ENCODE measurements at places on chromosomes 16 and 17. TPM values are rescaled to one million over a fixed set of nuclear protein-coding genes. Genes with fewer than 3 reads are reported as not detected.
A peak's percentile ranks its signal among the peaks of the same experiment; 100 is the strongest.

The KRT12 gene
- not detected for total RNA-seq

DNA sequence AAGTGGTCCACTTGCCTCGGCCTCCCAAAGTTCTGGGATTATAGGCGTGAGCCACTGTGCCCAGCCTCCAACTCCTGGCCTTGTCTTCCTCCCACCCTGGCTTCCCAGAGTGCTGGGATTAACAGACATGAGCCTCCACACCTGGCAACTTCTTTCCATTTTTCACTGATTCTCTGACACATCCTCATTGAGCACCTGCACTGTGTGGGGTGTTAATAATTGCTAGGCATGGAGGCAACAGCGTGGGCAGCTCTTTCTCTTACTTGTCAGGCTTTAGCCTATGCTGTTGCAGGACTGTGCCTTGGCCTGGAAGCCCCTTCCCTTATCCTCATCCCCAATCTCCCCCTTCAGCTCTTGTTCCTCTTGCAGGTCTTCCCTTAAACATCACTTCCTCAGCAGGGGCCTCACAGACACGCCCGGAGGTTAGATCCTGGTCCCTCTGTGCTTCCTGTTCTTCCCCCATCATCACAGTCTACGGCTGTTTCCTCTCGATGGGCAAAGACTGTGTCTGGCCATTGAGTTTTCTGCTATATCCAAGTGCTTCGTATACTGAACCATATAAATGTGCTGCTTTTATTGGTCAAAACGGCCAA is 7.9 kb downstream of the QPRT start:
- no peak for DNase-seq

GRCh38 chr17:32626379-32626791 is 139.6 kb downstream of the CDK5R1 start:
- DNase-seq: no peak

GRCh38 chr17:31854672-31855071 is 4.4 kb downstream of the COPRS start:
- no peak for DNase-seq

The MMP15 gene
- 109 TPM for total RNA-seq

The C17orf50 gene
- not detected for total RNA-seq

DNA sequence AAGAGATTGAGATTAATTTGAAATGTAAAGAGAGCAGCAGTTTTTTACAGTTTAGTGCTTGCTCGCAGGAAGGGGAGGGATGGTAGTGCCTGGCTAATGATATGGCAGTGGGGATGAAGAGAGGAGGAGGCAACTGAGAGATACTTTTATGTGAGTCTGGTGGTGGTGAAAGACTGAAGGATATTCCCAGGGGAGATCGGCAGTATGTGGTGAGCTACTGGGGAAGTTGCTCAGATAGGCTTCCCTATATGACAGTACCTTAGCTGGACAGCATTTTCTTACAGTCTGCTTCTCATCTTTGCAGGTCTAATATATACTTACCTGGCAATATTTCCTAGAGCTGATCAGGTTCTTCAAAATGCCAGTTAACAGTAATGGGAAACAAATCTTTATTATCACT is 8.6 kb downstream of the CEP95 start:
- no peak for DNase-seq

The LITAFD gene
- not detected for total RNA-seq

GRCh38 chr17:32822996-32823395 is 53.9 kb downstream of the MYO1D start:
- no peak for DNase-seq

The DHRS7C gene
- total RNA-seq: not detected

- peak; percentile 56 for DNase-seq
These were observed 23.0 kb upstream of the SLC38A8 start for GRCh38 chr16:84065536-84066132.

DNA sequence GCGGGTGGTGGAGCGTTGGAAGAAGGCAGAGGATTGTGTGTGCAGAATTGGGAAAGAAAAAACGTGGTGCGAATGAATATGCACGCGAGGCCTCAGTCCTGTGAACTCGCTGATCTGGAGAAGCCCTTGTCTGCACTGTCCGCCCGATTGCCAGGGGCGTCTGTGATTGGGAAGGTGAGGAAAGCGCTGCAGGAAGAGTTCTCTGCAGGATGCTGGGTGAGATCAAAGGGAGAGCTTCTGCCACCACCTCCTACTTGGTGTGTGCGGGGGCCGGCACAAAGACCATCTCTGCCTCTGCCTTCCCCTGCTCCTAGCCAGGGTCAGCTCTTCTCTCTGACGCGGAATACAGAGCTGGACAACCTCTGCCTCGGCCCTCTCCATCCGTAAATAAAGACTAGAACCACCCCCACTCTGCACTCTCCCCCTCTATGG is 841 bp upstream of the RAB5C start:
- DNase-seq: no peak

DNA sequence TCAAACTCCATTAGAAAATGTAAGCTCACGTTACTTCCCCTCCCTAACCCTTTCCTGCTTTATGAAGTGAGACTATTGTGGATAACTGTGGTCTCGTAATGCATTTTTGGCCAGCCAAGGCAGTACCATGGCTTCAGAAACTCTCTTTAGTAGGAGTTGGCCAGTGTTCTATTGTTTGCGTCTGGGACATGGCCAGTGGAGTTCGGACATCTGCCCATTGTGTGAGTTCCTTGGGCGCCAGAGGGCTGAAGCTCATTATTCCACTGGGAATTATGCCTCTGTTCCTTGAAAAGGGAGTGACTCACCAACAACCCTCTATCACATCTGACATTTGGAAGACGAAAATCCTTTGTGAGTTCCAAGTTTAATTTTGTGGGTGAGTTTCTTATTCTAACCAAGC is 319.5 kb upstream of the SOX9 start:
- no peak for DNase-seq

DNA sequence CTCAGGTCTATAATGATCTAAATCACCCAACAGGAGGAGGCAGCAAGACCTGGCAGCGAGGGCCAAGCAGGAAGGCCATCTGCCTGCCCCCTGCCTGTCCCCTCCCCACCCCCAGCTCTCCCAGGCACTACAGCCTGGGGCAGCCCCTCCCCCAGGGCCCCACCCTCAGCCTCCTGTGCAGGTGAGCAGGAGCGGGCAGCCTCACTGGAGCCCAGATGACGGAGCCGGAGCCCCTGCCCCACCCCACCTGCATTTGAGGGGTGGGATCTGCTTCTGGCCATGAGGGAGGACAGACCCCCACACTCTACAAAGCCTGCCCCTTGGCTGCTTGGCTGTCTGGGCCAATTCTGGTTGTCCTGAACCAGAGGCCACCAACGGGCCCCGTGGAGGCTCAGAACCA is 12.4 kb upstream of the BAHCC1 start:
- DNase-seq: no peak

- no peak for DNase-seq
These were observed 19.4 kb upstream of the ATP5MC1 start for GRCh38 chr17:48873209-48873608.

GRCh38 chr16:50614955-50615724 is 66.0 kb downstream of the SNX20 start:
- DNase-seq: no peak

The TP53TG3B gene
- not detected for total RNA-seq

The EVI2B gene
- total RNA-seq: 13.0 TPM

The GAST gene
- not detected for total RNA-seq

DNA sequence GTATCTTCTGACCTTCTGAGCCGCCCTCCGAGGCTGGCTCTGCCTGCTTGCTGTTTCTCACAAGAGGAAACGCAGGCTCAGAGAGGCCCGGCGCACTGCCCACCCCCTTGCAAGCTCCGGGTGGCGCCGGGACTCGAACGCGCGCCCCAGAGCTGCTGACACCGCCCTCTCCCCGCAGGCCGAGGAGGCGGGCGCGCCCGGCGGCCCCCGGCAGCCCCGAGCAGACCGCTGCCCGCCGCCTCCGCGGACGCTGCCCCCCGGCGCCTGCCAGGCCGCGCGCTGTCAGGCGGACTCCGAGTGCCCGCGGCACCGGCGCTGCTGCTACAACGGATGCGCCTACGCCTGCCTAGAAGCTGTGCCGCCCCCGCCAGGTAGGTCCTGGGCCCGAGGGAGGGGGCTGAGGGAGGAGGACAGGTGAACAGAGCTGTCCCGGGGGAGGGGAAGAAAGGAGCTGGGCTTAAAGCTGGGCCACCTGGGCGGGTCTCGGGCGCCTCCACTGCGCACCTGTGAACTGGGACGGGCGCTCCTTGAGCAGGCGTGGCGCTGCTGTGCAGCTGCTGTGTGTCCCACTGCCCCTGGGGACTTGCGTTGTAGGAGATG is 18.2 kb downstream of the WFDC1 start:
- peak; percentile 28 for DNase-seq

- no peak for DNase-seq
These were observed 24.7 kb downstream of the SSH2 start for GRCh38 chr17:29905086-29905878.

The TLCD3B gene
- total RNA-seq: not detected

DNA sequence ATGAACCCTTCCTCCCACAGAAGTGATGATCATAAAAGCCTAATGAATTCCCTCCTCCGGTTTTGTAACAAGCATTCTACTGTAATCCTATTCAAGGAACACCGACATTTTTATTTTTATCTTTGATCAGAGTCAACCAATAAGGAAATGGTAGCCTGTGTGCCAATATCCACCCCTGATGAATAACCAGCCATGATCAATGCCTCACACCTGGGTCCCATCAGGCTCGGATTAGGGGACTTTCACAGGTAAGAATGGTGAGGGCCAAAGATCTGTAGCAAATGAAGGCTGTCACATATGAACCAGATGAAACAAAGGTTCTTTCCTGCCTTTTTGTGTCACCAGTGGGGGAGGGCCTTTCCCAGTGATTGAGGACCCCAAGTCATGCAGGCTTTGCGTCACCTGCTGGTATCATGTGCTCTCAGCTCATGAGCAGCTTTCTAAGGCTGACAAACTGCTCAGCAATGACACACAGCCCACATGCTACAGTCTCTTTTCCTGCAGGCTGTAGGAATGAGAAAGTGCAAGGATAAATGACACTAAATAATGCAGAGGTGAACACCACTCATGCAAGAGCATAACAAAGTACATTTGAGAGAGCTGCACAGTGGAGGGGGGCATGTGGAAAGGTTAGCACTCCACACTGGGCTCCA is 34.9 kb downstream of the TOM1L2 start:
- DNase-seq: no peak

- no peak for DNase-seq
These were observed 2.7 kb upstream of the KRTAP17-1 start for GRCh38 chr17:41318231-41318630.

The KRTAP2-3 gene
- total RNA-seq: not detected

The C16orf95 gene
- total RNA-seq: 2.2 TPM

- DNase-seq: no peak
These were observed 63.2 kb downstream of the CLEC19A start for GRCh38 chr16:19348578-19349315.

GRCh38 chr16:65279576-65279975 is 157.7 kb upstream of the CDH11 start:
- no peak for DNase-seq

The DLX4 gene
- not detected for total RNA-seq

The CCL4L2 gene
- 23.7 TPM for total RNA-seq

GRCh38 chr17:45338023-45338781 is 21.4 kb upstream of the MAP3K14 start:
- DNase-seq: no peak

DNA sequence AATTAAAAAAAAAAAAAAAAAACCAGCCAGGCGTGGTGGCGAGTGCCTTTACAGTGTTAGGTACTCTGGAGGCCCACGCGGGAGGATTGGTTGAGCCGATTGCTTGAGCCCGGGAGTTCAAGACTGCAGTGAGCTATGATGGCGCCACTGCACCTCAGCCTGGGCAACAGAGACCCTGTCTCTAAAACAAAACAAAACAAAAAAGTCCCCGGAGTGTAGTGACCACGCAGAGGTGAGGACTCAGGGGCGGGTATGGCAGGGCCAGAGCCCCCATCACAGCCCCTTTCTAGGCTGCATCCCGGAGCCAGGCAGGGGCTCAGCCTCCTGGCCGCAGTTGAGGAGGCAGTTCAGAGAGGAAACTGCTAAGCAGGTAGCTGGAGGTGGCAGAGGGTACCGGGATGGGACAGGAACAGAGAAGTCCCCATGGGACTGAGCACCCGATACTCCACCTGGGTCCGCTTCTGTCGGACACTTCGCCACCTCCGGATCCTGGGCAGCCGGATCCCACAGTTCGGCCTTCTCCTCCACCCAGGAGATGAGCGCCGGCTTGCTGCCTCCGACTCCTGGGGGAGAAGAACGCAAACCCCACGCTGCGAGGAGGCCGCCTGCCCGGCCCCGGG is 800 bp downstream of the ZNF747 start:
- no peak for DNase-seq

The ACSM5 gene
- 2.6 TPM for total RNA-seq

DNA sequence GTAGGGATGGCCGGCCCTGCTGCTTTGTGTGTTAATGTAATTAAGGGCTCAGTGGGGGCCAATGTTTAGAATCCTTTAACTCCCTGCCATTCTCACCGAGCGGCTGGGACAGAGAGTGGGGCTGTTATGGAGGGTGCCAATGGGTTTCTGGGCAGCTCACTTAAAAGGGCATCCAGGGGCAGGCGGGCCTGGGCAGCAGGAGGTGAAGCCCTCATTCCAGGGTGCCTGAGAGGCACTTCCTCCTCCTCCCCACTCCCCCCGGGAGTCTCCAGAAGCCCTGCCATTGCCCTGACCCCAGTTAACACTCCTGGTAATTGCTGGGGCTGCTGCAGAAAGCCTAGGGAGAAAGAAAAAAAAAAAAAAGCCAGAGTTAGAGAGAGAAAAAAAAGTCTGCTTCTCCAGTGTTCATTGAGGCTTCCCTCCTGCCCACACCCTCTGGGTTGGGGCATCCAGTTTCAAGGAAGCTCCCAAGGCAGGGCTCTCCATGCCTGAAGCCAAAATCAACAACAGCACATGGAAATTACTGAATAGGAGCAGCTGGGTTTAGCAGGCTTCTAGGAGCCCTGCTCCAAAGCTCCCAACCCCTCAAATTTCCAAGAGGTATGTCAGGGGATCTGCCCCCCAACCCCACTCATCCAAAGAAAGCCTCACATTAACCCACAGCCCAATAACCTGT is 28.0 kb downstream of the CUEDC1 start:
- no peak for DNase-seq

GRCh38 chr17:12021623-12022140 is 1.0 kb downstream of the MAP2K4 start:
- no peak for DNase-seq

The FOXN1 gene
- total RNA-seq: 0.06 TPM
